CD8-positive, alpha-beta T cell (primary cell): ENCODE measurements at places on chromosomes 11 and 22.

GRCh38 chr11:134044514-134045284, 24.2 kb upstream of the JAM3 start:
- DNase-seq: no peak

GRCh38 chr11:65810046-65810868, 23.4 kb downstream of the OVOL1 start:
- DNase-seq: no peak

- DNase-seq: no peak
Observed at GRCh38 chr11:87020764-87021365, 16.9 kb upstream of the TMEM135 start.

DNA sequence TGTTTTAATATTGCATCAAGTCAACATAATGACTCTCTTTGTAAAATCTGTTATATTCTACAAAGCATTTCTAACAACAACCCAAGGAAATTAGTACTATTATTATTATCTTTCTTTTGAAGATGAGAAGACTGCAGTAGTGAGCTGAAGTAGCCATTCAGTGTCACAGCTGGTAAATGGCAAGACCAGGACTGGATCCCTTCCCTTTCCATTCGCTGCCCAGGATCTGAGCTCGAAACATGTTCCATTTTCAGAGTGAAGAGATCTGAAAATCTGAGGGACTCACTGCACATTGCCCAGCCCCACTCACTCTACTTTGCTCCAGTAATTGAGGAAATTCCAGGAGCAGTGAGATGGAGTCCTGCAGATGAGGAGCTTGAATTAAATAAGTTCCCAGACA, 240.0 kb upstream of the BLID start:
- no peak for DNase-seq

GRCh38 chr22:25747245-25747944, 5.4 kb downstream of the MYO18B start:
- no peak for DNase-seq

DNA sequence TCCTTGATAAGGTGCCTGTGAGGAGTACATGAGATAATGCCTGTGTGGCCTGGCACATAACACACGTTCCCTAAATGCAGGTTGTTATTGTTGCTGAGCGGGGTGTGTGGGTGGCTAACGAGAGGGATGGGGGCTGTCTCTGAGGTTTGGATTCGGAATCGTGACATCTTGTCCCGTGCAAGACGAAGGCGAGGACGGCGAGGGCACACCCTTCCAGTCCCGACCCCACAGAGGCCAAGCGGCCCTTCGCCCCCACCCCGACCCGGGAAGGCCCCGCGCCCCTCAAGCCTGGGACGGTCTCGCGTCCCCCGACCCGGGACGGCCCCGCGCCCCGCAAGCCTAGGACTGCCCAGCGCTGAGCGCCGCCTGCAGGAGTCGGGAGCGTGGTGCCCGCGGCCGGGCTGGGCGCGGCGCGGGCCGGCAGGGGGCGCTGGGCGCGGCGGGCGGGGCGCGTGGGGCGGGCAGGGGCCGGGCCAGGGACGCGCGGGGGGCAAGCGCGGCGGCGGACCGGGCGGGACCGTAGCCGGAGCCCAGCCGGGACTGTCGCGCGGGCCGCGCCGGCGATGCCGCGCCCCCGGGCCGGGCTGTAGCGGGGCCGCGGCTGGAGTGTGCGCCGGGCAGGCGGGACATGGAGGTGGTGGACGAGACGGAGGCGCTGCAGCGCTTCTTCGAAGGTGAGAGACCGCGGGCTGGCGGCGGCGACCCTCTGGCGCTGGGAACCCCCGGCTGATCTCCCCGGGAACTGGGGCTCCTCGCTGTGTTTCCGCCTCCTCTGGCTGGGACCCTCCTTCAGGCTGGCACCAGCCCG, at the start of gene MYRF:
MYRF (plus strand) TSS at position 520 of the 808 bp plus-strand sequence; CDS start at position 629, 109 bp downstream.
- DNase-seq: peak; percentile 39

DNA sequence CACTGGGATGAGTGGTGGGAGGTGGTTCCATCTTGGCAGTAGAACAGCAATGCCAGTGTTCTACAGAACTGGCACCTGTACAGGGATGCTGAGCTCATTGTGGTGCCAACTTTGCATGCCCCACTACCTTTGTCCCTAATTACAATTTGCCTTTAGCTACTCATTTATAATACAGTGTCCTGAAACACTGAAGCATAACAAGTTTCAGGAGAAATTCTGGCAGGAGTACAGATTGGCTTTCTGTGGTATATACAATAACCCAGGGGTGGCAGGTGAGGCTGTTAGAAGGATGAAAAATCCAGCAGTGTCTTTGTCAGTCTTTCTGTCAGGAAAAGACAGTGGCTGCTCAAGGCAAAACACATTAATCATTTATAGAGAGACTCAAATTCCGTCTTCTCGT, 240.3 kb downstream of the FAM76B start:
- no peak for DNase-seq

DNA sequence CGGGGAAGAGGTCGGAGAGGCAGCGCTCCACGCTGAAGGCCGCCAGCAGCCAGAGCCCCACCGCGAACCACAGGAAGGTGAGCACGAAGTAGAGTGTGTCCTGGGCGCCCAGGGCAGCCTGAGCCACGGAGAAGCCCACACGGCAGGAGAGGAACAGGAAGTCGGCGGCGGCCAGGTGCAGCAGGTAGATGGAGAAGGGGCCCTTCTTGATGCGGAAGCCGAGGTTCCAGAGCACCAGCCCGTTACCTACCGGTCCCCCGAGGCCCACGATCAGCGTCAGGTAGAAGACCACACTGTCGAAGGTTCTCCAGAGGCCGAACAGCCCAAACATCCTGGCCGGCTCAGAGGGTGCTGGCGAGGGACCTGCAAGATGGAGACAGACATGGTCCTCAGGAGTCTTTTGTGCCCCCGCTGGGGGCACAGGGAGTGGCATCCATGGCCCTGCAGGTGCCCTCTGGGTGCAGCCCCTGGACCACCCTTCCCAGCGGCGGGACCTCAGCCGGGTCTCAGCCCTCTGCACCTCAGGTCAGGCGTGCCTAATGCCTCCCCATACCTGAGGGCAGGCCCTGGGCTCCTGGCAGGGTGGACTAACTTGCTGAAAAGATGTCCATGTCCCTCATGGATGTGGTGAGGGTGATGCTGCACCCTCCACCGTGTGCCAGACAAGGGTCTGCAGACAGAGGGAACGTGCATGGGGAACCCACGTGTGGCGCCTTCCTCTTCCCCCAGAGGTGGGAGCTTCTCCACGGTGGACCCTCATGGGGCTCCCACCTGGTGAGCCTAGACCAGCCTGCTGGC, at the start of gene MRGPRG:
MRGPRG (minus strand) TSS at position 331 of the 798 bp plus-strand sequence; CDS start at position 331, 0 bp downstream.
- DNase-seq: no peak
